Karpas-422 (cell line): ENCODE measurements at places on chromosomes 11 and 22.

DNA sequence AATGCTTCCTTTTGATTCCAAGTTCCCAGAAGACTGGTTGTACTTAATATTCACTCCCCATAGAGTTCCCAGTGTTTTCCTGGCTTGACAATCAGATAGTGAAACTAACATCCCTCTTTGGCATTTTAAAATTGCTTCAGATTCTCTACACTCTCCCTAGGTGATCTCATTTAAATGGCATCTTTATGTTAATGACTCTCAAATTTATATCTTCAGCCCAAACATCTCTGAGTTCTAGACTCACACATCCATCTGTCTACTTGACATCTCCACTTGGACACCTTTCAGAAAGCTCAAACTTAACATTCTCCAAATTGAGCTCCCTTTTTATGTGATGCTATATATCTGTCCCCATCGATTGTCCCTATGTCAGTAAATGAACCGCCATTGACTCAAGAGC, 232.0 kb downstream of the NTM start:
- DNase-seq = no peak

DNA sequence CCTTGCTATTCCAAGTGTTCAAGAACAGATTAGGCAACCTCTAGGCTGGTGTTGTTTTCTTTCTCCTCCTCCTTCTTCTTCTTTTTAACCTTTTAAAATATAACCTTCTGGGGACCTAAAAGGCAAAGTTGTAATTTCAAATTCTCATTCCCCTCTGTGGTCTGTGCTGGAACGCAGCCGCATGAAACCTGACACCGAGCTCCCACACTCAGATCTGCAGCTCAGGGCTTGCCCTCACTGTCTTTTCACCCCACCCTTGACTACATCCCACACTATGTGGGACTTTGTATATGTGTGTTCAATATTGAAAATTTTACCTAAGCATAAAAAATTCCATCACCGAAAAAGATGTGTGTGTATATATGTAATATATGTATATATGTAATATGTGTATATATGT, 62.0 kb upstream of the ARHGAP42 start:
- no peak for DNase-seq

DNA sequence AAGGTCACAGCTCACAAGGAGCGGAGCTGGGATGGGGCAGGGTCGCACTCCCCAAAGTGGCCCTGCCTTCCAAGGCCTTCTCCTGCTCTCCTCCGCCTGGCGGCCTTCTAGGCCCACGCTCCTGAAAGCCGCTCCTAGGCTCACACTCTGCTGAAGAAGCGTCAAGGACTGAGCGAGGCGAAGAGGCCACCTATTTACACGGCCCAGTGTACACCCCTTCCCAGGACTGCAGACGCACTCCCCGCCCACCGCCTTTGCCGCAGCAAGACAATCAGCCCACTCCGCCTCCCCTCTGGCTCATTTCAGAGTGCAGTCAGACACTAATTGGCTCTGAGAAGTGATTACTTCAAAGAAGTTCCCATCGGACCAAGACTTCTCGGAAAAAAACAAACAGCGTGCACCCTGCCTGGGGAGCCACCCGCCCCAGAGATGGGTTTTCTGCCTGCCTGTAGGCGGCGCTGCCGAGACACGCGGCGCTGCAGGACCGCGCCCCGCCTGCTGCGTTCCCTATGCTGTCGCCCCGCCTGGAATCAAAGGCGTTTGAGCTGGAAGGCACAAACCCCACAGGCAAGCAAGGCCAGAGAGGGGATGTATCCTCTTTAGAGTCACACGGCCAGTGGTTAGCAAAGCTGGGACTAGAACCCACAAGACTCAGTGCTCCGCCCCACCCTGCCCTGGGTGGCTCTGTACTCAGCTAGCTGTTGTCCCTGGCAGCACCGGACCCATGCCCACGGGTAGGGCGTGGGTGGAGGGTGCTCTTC, 414.8 kb downstream of the BUD13 start:
- DNase-seq = no peak

GRCh38 chr11:129249923-129250322, 57.8 kb upstream of the ARHGAP32 start:
- no peak for DNase-seq

DNA sequence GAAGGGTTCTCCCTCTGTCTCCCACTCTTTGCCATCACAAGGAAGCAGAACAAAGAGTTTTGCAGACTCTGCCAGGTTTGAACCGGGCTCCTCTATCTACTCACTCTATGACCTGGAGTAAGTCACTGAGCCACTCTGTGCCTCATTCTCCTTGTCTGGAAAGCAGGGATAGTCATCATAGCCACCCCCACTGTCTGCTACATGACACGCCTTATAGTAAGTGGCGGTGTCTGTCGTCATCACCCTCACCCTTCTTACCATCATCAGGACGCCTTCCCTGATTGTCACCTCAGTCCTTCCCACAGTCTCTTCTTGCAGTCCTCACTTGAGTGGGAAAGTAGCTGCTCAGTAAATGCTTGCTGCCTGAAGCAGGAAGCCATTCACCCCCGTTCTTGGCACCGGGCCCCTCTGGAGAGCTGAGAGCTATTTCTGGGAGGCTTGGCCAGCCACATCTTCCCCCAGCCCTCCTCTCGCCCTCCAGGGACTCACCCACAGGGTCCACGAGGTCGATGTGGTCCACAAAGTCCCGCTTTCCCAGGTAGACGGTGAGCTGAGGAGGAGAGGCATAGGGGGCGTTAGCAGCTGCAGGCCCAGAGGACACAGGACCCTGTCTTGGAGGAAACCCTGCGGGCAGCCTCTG, 46.4 kb downstream of the TPBGL start:
- DNase-seq = no peak

DNA sequence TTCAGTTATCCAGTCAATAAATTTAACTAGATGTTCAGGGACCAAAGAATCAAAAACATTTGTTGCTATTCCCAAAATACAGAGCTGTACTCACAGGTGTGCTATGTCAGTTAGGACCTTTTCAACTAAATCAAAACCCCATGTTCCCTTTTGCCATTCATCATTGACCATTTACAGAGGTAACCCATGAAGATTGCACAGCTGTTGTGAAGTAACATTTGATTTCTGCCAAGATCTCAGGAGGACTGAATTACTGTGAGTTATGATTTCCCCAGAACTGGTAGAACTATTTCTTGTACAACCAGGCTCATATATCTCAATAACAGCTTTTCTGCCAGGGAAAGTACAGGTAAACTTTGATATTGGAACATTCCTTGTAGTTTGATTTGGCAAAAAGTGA, 131.1 kb upstream of the FIBIN start:
- DNase-seq = no peak

GRCh38 chr11:64649291-64649697, 58.3 kb downstream of the SLC22A12 start:
- DNase-seq = peak; percentile 74

- no peak for DNase-seq
Measured at GRCh38 chr11:15483205-15483604, 368.5 kb downstream of the INSC start.
